Fibroblast of gingiva (primary cell): ENCODE measurements at places on chromosomes 5 and 9.

GRCh38 chr5:152804179-152804578, 399.1 kb upstream of the NMUR2 start:
- DNase-seq, result no peak

GRCh38 chr5:172990776-172991175, 7.2 kb downstream of the ATP6V0E1 start:
- DNase-seq, result no peak

GRCh38 chr9:125845271-125845808, 98.2 kb downstream of the PBX3 start:
- DNase-seq, result no peak

DNA sequence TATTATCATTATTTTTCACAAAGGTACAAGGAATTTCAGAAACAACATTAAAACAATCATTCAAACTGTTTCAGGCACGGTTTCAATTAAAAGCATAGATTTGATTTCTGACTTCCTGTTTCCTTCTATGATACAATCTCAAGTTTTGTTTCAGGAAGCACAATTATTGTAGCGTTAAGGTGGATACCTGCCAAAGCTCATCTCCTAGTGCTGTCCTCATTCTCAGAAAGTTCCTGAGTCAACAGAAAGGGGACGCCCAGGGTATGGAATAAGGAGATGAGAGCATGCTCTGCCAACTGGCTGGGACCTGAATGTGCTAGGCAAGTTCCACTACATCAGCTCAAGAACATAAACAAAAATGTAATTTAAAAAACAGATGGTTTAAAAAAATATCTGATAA, 2.0 kb upstream of the TRIM14 start:
- DNase-seq, result no peak

- DNase-seq, result no peak
Observed at GRCh38 chr5:5344051-5344571, 78.4 kb upstream of the ICE1 start.

DNA sequence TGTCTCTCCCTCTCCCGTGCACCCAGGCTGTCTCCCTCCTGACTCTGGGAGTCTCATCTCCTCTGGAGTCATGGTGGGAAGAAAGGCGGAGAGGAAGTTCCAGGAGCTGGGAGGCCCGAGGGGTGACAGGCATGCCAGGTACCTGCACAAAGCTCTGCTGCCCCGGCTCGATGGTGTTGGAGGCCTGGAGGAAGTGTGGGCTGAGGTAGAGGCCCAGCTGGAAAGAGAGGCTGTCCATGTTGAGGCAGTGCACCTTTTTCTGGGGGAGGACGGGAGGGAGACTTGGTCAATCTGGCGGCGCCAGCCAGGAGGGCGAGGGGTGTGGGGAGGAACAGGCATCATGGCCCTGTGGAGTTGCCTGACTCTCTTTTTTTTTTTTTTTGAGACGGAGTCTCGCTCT, 15.9 kb downstream of the FPGS start:
- no peak for DNase-seq

DNA sequence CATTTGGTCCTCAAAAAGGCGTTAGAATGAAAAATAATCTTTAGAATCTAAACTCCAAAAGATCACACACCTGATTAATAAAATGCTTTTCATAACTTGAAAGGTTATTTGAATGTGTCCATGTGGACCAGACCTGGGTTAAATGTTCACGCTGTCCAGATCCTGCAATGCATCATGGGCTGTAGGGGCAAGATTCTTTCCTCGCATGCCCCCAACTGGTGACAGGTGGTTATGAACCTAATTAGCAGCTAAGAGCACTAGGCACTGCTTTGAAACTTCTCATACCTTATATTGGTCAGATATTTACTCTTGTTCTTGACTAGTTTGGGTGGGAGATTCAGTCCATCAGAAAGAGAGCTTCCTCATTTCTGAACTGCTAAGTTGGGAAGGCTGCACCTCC, 19.3 kb upstream of the PIP5K1B start:
- DNase-seq, result no peak

DNA sequence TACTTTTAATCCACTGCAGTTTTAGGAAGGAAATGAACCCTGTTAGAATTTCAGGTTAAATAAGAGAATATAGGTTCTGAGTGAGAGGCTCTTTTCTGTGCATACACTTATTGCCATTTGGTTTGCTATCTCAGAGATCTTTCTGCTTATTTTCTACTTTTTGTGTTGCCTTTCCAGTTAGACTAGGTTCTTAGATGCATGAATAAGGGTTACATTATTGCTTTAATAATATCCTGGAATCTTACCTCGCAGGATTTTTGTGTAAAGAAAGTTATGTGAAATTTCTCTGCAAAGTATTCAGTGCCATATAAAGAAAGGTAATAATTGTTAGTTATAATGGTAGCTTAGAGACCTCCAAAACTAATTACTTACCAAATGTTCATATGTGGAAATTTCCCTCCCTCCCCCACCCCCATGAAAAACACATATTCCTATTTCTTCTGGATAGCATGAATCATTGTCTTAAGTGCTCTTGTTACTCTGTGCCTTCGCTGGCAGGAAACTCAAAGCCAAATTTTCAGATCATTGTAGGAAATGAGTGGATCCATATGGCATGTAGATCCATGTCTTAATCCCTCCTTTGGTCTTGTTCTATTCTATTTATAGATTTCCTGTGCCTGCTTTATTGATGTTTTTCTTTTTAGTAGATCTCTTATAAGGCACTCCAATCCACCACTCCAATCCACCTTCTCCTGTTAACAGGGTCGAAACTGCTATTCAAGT, 2.7 kb upstream of the APBA1 start:
- DNase-seq, result peak; percentile 92

DNA sequence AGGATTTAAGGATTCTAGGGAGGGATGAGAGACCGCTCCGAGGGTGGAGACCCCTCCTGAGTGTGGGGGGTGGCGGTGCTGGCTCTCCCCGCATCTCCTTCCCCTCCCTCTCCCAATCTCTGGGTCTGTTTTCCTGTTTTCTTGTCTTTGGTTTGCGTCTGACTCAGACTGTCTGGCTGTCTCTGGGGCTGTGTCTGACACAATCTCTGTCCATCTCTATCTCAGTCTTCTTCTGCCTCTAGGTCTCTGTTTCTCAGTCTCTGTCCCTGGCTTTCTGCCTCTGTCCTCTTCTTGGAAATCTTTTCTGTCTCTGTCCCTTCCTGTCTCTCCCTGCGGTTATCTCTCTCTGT, 196 bp upstream of the GRM6 start:
- DNase-seq, result no peak

- peak; percentile 87 for DNase-seq
Observed at GRCh38 chr5:137888863-137889759, at the start of gene PKD2L2. Gene PKD2L2, plus strand, starts transcription at chr5:137889457. Its CDS starts 35 bp downstream, at chr5:137889492.
